ENCODE measurements at places on chromosomes 3 and 15.

- H3K36me3 ChIP-seq = no peaks in the 10 kb centered on the region
- H3K4me1 ChIP-seq = no peaks in the 10 kb centered on the region
- no peak overlapping the region for H3K27ac ChIP-seq
- no peak overlapping the region for H3K4me3 ChIP-seq
- no peaks in the 10 kb centered on the region for H3K27me3 ChIP-seq
- no peak for DNase-seq
Observed at GRCh38 chr3:191441687-191442086, 19.3 kb upstream of the PYDC2 start.

GRCh38 chr15:45134682-45135604, 5.1 kb downstream of the DUOX1 start:
- DNase-seq = no peak
- H3K4me3 ChIP-seq = no peak overlapping the region
- H3K4me1 ChIP-seq = peaks cover 16% of the 10 kb centered on the region
- peaks cover 51% of the 10 kb centered on the region for H3K27me3 ChIP-seq
- no peak overlapping the region for H3K27ac ChIP-seq
- no peaks in the 10 kb centered on the region for H3K36me3 ChIP-seq

DNA sequence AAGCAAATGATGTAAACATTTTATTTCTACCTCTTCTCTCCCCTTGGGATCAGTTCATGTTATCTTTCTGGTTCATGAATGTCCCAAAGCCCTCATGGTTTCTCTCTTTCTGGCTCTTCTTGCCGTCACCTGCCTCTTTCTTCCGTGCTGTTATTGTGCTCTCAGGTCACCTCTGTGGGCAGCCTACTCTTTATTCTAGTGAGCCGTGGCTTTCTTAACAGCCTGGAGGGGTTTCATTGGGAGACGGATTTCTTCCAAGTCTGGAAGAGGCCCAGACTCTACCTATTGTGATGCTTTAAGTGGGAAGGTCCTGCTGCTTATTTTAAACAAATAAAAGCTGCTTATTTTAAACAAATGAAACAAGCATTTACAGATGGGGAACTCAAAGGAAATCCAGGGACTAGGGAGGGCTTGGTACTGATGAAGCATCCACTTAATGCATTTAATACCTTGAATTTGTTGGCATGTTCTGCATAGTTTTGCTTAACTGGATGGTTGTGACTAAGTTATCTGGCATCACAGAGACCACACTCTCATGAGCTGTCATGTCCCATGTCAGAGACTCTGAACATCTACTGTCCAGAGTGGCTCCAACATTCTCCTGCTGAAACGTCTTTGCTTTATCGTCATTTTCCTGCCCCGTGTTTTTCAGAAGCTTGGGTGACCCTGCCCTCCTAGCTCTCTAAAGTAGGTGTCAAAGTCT, 443.3 kb downstream of the GABRG3 start:
- DNase-seq = no peak
- no peaks in the 10 kb centered on the region for H3K27me3 ChIP-seq
- H3K4me1 ChIP-seq = peaks cover 15% of the 10 kb centered on the region
- H3K36me3 ChIP-seq = no peaks in the 10 kb centered on the region

DNA sequence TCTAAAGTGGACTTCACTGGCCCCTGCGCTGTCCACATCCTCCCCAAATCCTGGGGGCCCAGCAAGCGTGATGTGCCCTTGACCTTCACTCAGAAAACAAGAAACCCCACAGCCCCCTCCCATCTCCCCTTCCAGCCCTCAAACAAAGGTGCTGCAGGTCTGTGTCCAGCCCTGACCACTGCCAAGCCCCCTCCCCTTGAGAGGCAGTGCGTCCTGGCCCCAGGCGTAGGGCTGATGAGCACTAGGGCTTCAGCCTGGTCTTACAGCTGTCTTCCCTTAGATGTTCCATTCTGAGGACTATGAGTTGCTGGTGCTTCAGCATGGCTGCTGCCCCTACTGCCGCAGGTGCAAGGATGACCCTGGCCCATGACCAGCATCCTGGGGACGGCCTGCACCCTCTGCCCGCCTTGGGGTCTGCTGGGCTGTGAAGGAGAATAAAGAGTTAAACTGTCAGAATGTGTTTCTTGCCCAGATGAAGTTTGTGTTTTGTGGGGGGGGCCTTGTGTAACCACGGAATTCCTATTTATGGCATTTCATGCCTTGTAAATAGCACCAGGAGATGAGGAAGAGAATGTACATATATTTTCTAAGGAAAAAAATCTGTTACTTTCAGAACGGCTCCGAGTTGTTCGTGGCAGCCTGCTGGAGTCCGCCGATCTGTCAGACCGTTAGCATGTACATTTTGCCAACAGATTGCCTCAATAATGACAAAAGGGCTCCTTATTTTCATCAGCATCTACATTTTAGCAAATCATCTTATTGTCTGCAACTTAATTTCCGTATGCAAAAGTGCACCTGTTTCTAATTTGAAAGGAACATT, 8.3 kb upstream of the RHO start:
- DNase-seq = no peak
- H3K27me3 ChIP-seq = no peaks in the 10 kb centered on the region
- H3K27ac ChIP-seq = no peak overlapping the region
- peaks cover 49% of the 10 kb centered on the region for H3K4me1 ChIP-seq
- H3K4me3 ChIP-seq = no peak overlapping the region

DNA sequence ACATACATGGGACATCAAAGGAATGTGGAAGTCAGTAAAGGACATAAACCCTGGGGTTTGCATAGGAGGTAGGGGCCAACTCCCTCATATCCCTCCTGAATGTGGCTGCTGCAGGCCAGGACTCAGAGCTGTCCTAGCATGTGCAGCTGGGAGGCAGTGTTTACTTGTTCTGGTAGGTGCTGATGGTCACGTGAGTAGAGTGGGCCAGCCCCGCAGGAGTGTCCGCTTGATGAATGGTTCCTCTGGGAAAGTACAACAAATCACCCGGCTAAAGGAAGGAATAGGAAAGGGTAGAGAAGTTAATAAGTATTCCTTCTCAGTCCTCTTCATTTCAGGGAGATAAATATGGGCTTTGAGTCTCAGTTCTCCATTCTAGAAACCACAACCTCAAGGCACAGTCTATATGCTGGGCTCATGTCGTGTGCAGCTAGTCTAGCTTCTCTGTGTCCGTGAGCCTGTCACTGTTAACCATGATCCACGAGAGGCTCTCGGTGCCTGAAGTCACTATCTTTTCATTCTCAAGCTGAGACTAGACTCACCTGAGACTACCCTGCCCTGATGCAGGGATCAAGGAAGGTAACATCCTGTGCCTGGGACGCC, 17.9 kb downstream of the RIOX2 start:
- H3K27me3 ChIP-seq = no peaks in the 10 kb centered on the region
- peaks cover 13% of the 10 kb centered on the region for H3K36me3 ChIP-seq
- no peak overlapping the region for H3K4me3 ChIP-seq
- no peaks in the 10 kb centered on the region for H3K4me1 ChIP-seq
- no peak for DNase-seq

- peaks cover 5% of the 10 kb centered on the region for H3K36me3 ChIP-seq
- DNase-seq = no peak
- no peak overlapping the region for H3K27ac ChIP-seq
Observed at GRCh38 chr15:76343313-76343996, 6.9 kb downstream of the ISL2 start.

GRCh38 chr3:164326714-164327113, 751.6 kb downstream of the SI start:
- no peak overlapping the region for H3K27ac ChIP-seq
- H3K27me3 ChIP-seq = no peaks in the 10 kb centered on the region
- no peak for DNase-seq
- H3K4me3 ChIP-seq = no peak overlapping the region
- H3K36me3 ChIP-seq = no peaks in the 10 kb centered on the region

GRCh38 chr3:168531116-168531515, 435.4 kb upstream of the GOLIM4 start:
- H3K27me3 ChIP-seq = no peaks in the 10 kb centered on the region
- DNase-seq = no peak
- H3K4me1 ChIP-seq = no peaks in the 10 kb centered on the region
- H3K4me3 ChIP-seq = no peak overlapping the region
- H3K27ac ChIP-seq = no peak overlapping the region
- no peaks in the 10 kb centered on the region for H3K36me3 ChIP-seq

DNA sequence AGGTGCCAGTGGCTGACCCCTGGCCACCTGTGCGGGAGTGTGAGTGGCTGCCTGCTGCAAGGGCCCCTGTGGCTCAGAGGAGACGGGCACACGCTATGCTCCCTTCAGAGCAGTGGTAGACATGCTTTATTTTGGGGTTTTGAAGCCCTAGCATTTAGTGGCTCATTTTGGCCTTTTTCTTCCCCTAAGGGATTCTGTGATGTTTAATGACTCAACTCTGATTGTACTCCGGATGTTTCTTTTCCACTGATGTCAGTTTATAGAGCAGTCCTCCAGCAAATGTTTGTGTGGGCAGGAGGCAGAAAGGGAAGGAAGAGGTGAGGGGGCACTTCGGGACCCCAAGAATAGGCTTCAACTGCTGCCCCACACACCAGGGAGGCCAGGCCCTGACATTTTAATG, 288.9 kb upstream of the C2CD4B start:
- no peak overlapping the region for H3K4me3 ChIP-seq
- DNase-seq = no peak
- peaks cover 3% of the 10 kb centered on the region for H3K36me3 ChIP-seq
- H3K27ac ChIP-seq = peak overlapping the region; percentile 7
- H3K4me1 ChIP-seq = peaks cover 44% of the 10 kb centered on the region

DNA sequence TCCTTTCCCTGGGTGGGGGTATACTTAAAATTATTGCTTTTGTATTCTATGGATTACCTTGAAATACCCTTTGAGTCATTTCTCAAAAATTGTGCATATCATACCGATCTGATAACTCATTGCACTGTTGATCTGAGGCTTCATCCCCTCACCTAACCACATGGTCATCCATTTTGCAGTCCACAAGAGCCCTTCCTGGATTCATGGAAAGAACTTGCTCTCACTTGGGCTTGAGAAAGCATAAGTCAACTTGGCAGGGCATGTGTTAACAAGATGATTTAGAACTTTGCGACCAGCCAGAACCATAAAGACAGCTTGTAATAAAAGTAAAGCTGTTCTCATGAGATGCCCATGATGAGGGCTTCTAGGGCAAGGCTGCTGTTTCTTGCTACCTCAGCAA, 22.2 kb downstream of the MME start:
- no peaks in the 10 kb centered on the region for H3K4me1 ChIP-seq
- H3K27me3 ChIP-seq = no peaks in the 10 kb centered on the region
- H3K4me3 ChIP-seq = no peak overlapping the region
- H3K27ac ChIP-seq = no peak overlapping the region
- no peak for DNase-seq
- H3K36me3 ChIP-seq = no peaks in the 10 kb centered on the region

GRCh38 chr3:56795829-56796185, 5.9 kb downstream of the ARHGEF3 start:
- H3K27ac ChIP-seq = no peak overlapping the region
- H3K4me3 ChIP-seq = no peak overlapping the region
- H3K4me1 ChIP-seq = peaks cover 5% of the 10 kb centered on the region
- H3K27me3 ChIP-seq = no peaks in the 10 kb centered on the region
- no peak for DNase-seq
- no peaks in the 10 kb centered on the region for H3K36me3 ChIP-seq

- DNase-seq = no peak
- H3K4me3 ChIP-seq = no peak overlapping the region
- H3K27me3 ChIP-seq = no peaks in the 10 kb centered on the region
- H3K36me3 ChIP-seq = no peaks in the 10 kb centered on the region
- H3K4me1 ChIP-seq = no peaks in the 10 kb centered on the region
Observed at GRCh38 chr3:174308736-174309135, 550.4 kb upstream of the NAALADL2 start.

- H3K4me1 ChIP-seq = no peaks in the 10 kb centered on the region
- DNase-seq = no peak
- H3K36me3 ChIP-seq = peaks cover 22% of the 10 kb centered on the region
- H3K4me3 ChIP-seq = no peak overlapping the region
- H3K27me3 ChIP-seq = no peaks in the 10 kb centered on the region
Observed at GRCh38 chr3:38110314-38111050, 26.4 kb downstream of the ACAA1 start.

- DNase-seq = no peak
- H3K4me3 ChIP-seq = no peak overlapping the region
- no peaks in the 10 kb centered on the region for H3K27me3 ChIP-seq
Observed at GRCh38 chr3:69088063-69088462, 3.3 kb downstream of the ARL6IP5 start.

- H3K27me3 ChIP-seq = no peaks in the 10 kb centered on the region
- peak overlapping the region; percentile 74 for H3K4me3 ChIP-seq
- peaks cover 2% of the 10 kb centered on the region for H3K36me3 ChIP-seq
- DNase-seq = no peak
Observed at GRCh38 chr3:138835397-138835757, 649 bp upstream of the PIK3CB start.

DNA sequence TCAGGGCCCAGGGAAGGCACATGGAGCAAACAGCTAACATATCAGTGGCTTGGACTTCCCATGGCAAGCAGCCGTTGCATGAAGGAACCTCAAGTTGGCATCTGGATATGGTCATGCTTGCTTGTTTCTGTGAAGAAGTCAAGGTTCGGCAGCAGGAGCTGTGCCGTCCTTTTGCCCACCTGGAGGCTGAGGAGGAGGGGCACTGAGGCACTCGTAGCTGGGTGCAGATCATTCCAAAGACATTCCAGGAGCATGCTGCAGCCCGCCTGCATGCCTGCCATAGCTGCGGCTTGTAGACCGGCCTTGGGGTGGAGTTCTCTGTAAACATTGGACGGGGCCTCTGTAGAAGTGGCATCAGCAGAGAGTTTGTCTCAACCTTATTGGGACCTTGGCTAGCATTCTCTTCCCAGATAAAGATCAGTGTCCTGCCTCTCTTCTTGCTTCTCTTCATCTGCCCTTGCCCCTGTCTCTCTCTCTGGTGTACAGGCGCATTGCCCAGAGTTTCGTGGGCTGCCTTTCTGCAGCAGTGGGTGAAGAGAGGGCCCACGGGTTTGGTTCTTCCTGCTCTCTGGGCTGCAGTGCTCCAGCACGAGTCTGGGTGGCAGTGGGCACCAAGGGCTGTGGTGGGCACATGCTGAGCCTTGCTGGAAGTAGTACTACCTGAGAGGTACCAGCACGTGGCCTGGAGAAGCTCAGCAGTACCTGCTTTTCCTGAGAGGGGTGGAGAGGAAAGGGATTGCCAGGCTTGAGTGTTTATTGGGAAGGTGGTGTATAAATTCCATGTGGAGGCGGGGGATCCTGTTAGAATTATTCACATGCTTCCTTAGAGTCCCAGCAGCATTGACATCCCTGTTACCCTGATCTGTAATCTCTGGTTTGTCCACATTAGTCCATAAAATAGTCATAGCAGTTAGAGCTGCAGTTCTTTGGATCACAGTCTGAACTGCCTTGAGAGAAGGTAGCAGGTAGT, 49.4 kb downstream of the CHCHD6 start:
- no peaks in the 10 kb centered on the region for H3K27me3 ChIP-seq
- H3K36me3 ChIP-seq = peaks cover 3% of the 10 kb centered on the region
- H3K4me1 ChIP-seq = peaks cover 16% of the 10 kb centered on the region
- no peak overlapping the region for H3K4me3 ChIP-seq

GRCh38 chr3:78610462-78611125, 1157.2 kb downstream of the ROBO1 start:
- no peak for DNase-seq
- no peaks in the 10 kb centered on the region for H3K36me3 ChIP-seq
- no peak overlapping the region for H3K4me3 ChIP-seq

GRCh38 chr3:98596541-98597500, 3.4 kb upstream of the CPOX start:
- H3K4me3 ChIP-seq = no peak overlapping the region
- H3K27ac ChIP-seq = no peak overlapping the region
- peak; percentile 48 for DNase-seq
- H3K27me3 ChIP-seq = no peaks in the 10 kb centered on the region
- no peaks in the 10 kb centered on the region for H3K36me3 ChIP-seq
- peaks cover 8% of the 10 kb centered on the region for H3K4me1 ChIP-seq

GRCh38 chr3:171753025-171753472, 57.2 kb downstream of the PLD1 start:
- no peaks in the 10 kb centered on the region for H3K4me1 ChIP-seq
- no peaks in the 10 kb centered on the region for H3K27me3 ChIP-seq
- no peaks in the 10 kb centered on the region for H3K36me3 ChIP-seq
- H3K27ac ChIP-seq = peak overlapping the region; percentile 4
- H3K4me3 ChIP-seq = no peak overlapping the region

All from spinal cord (tissue), 10 donors.